ENCODE measurements at places on chromosomes 4 and X. TPM values are rescaled to one million over a fixed set of nuclear protein-coding genes. Genes with fewer than 3 reads are reported as not detected.

- DNase-seq = no peak
These were observed 146.8 kb upstream of the IL1RAPL2 start for GRCh38 chrX:104419211-104419610.

GRCh38 chrX:26845056-26845455, 618.1 kb downstream of the PPP4R3C start:
- peak; percentile 84 for DNase-seq

DNA sequence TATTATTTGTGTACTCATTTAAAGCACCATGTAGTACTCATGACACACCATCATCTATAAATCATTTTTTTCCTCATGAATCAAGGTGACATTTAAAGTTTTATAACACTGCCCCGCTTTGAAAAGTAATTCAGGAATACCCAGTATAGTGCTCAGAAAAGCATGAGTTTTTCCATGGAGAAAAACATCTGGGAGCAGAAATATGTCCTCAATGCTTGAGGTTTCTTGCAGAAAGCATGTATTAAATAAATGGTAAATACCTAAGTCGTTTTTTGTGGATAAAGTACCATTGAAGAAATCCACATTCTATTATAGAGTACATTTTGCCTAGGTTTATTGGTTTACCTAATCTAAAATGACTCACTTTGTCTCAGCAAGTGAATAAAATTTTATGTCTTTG, 66.2 kb downstream of the UBA6 start:
- DNase-seq = no peak

DNA sequence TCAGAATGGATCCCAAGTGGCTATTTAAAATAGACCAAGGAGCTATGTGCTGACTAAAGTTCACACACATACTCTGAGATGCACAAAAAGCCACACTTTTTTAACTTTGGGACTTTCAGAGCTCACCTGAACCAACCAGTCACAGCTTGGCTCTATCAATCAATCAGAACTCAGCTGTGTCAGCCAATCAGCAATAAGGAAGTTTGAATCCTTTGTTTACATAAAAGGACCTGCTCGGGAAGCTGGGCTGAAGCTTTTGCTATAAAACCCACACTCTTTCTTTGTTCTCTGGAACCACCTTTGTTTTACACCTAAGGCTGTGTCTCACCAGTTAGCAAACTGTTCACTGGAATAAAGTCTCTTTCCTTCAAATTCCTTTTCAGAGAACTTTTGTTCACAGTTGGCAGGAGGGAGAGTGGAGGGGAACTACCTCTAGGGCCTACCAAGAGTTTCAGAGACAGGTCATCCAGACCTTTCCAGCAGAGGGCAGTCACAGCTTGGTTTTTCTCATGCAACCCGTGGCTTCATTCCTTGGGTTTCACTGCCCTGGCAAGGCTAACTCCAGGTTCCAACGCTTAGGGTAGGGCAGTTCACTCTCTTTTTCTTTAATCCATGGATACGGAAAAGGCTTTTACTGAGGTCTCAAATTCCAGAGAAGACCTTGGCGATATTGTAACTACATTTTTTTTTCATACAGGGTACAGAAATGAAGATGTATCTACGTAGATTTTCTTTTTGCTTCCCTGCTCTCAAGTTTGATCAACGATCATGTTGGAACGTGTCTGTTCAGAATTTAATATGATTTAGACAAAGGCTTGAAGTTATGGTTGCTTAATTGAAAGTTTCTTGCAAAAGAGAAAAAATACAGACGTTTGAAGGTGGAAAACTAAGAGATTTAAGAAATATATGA, 80.7 kb downstream of the GPRIN3 start:
- peak; percentile 66 for DNase-seq

APBB2 gene
- 25.1 TPM for total RNA-seq

SOX3 gene
- total RNA-seq = not detected

MUC7 gene
- not detected for total RNA-seq

SHROOM4 gene
- total RNA-seq = 0.50 TPM
